Fibroblast of skin of left quadriceps (primary cell): ENCODE measurements at places on chromosomes 7 and 10.

GRCh38 chr10:6738112-6738768, 158.2 kb upstream of the PRKCQ start:
- DNase-seq, result no peak

DNA sequence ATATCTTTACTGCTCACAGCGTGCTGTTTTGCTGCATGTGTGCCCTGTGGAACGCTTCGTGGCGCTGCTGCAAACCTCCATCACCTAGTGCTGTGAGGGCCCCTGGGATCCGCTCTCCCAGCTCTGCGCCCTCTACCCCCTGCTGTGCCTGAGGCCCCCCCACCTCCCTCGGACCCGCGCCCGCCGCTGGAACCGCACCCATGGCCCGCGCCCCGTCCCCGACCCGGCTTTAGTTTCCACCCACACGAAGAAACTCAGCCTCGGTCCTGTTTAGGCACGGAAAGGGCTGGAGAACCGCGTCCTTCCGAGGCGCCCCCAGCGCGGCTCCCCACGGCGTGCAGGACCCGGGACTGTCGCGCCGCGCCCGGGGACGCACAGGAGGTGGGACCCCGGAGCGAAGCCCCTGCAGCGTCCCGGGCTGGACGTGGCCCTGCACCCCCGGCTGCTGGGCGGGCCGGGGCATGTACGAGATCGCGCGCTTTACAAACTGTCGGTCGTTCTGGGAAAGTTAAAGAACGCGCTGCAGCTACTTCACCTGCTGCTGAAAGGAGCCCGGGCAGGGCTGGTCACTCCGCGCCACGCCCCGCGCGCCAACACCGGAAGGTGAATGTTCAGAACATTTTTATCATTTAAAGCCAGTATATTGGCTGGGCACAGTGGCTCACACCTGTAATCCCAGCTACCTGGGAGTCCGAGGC, 54.3 kb downstream of the BMS1 start:
- no peak for DNase-seq

DNA sequence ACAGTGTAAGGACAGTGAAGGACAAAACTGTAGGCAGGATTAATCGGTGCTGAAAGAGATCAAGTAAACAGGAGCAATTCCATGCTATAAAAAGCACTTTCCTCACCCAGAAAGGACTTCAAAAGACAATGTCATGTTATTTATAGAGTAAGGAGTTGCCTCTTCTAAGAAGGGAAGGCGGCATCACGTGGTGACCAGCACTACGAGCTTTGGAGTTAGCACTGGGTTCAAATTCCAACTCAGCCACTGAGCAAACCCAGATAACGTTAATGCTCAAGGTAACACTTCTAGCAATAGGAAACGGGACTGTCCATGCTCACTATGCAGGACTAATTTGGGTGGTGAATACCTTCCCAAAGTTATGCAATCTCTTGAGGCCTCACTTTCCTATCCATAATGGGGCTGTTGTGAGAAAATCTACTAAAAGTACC, 715 bp upstream of the PANK1 start:
- DNase-seq, result no peak

- no peak for DNase-seq
These were observed 56.3 kb downstream of the LHPP start for GRCh38 chr10:124517931-124518330.

- no peak for DNase-seq
These were observed 30.9 kb downstream of the RHOBTB1 start for GRCh38 chr10:60913071-60913470.
